Panc1 (cell line): ENCODE measurements at places on chromosomes 16 and 17. TPM values are rescaled to one million over a fixed set of nuclear protein-coding genes. Genes with fewer than 3 reads are reported as not detected.

TSEN54 gene
- total RNA-seq: 78.7 TPM

KRT24 gene
- not detected for total RNA-seq

ABCC11 gene
- total RNA-seq: not detected

OR3A3 gene
- not detected for total RNA-seq

- no peaks in the 10 kb centered on the region for H3K27me3 ChIP-seq
- no peak for DNase-seq
- no peak overlapping the region for H3K27ac ChIP-seq
Measured at GRCh38 chr16:50303605-50304466, 37.5 kb downstream of the ADCY7 start.

DNA sequence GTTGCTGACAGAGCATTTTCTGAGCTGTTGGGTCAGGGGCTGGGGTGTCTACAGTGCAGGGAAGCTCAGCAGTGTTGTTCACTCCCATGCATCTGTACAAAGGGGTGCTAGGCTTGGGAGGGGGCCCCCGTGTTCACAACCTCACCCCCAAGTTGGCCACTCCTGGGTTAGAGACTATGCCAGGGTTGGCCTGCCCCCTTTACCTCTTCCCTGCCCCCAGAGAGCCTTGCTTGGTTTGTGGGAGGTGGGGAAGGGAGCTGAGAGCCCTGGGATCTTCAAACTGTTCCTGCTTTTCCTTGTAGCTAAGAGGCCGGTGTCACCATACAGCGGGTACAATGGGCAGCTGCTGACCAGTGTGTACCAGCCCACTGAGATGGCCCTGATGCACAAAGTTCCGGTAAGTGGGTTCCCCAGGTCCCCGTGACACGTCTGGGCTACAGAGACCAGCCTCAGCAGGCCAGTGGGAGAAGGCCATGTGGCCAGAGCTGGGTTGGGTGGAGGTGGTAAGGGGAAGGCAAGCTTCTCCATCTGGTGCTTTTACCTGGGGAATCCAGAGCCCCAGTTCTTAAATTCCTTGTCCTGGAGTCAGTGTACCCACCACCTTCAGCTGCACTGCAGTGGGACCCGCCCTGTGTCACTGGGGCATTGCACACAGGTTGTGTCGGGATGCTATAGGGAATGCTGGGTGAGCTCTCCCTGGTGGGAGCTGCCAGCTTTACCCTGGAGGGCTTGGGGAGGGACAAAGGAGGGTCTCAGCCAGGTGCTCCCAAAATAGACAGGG is 11.8 kb downstream of the GPRC5C start:
- H3K36me3 ChIP-seq: no peaks in the 10 kb centered on the region
- H3K27me3 ChIP-seq: no peaks in the 10 kb centered on the region
- no peak for DNase-seq
- H3K4me3 ChIP-seq: no peak overlapping the region
- H3K27ac ChIP-seq: no peak overlapping the region

DNA sequence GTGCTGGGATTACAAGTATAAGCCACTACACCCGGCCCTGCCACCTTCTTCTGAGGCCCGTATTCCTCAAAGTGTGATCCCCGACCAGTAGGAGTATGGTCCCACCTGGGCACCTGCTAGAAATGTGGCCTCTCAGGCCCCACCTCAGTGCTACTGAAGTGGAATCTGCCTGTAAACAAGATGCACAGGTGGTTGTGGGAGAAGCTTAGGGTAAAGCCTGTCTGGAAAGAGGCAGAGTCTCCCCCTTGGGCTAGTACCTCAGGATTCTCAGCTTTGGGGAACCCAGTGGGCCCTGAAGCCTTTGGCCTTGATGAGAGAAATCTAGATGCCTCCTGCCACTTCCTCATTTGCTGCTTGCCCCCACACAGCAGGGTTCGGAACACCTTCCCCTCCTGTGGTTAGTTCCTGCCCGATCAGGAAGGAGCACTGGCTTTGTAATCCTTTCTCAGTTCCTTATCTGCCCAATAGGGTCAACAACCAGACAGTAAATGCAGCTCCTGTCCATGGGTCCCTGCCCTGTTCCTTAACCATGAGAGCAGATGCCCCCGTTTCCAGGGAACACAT is 25.2 kb downstream of the TK2 start:
- DNase-seq: no peak
- H3K4me1 ChIP-seq: peaks cover 9% of the 10 kb centered on the region
- no peaks in the 10 kb centered on the region for H3K27me3 ChIP-seq
- no peak overlapping the region for H3K27ac ChIP-seq
- H3K36me3 ChIP-seq: no peaks in the 10 kb centered on the region

- no peaks in the 10 kb centered on the region for H3K36me3 ChIP-seq
- H3K4me3 ChIP-seq: no peak overlapping the region
- H3K4me1 ChIP-seq: no peaks in the 10 kb centered on the region
Measured at GRCh38 chr16:6018848-6019489, 921.4 kb upstream of the EEF2KMT start.

GABARAPL2 gene
- 56.2 TPM for total RNA-seq

DNA sequence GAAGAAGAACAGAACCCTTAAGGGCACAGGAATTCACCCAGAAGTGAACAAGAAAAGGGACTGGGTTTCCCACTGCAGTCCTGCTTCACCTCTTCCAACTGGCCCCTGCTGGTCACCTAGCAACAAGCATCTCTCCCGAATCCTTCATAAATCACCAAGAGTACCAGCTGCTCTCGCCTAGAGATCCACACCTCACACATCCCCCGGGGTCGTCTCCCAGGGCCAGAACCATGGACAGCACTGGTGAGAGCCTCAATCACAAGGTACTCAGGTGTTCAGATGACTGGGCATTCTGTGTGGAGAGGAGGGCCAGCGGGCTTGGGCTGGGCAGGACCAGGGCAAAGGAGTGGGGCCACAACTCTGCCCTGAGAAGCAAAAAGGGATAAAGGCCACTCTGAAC is 65.9 kb downstream of the CCT6B start:
- no peak for DNase-seq
- H3K4me3 ChIP-seq: no peak overlapping the region
- H3K4me1 ChIP-seq: no peaks in the 10 kb centered on the region
- peaks cover 11% of the 10 kb centered on the region for H3K27me3 ChIP-seq
- no peak overlapping the region for H3K27ac ChIP-seq

NAGS gene
- 2.7 TPM for total RNA-seq

DNA sequence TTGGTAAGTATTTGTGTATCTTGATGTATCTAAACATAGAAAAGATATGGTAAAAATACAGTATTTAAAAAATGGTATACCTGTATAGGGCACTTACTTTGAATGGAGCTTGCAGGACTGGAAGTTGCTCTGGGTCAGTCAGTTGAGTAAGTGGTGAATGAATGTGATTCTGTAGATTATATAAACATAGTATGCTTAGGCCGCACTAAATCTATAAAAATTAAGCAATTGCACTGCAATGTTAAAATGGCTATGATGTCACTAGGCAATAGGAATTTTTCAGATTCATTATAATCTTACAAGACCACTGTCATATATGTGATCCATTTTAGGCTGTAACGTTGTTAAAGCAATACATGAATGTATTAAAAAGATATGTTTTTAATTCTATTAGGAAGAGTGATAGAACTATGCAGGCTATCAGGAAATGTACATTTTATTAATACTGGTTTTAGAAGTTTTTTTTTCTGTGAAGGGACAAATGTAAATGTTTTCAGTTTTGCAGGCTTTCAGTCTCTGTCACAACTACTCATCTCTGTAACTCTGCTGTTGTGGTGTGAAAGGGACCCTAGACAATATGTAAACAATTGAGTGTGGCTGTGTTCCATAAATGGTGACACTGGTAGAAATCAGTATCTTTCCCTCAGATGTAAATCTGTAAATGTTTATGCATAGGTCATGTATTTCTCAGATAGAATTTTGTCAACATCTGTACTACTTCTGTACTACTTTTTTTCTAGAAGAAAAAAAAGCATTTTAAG is 10.5 kb downstream of the CBFB start:
- no peak overlapping the region for H3K27ac ChIP-seq
- no peaks in the 10 kb centered on the region for H3K27me3 ChIP-seq
- peaks cover 5% of the 10 kb centered on the region for H3K36me3 ChIP-seq
- no peak overlapping the region for H3K4me3 ChIP-seq
- no peak for DNase-seq

GRCh38 chr17:69047368-69048263 is 13.1 kb downstream of the ABCA9 start:
- no peaks in the 10 kb centered on the region for H3K36me3 ChIP-seq
- no peaks in the 10 kb centered on the region for H3K27me3 ChIP-seq
- H3K4me3 ChIP-seq: no peak overlapping the region

DNA sequence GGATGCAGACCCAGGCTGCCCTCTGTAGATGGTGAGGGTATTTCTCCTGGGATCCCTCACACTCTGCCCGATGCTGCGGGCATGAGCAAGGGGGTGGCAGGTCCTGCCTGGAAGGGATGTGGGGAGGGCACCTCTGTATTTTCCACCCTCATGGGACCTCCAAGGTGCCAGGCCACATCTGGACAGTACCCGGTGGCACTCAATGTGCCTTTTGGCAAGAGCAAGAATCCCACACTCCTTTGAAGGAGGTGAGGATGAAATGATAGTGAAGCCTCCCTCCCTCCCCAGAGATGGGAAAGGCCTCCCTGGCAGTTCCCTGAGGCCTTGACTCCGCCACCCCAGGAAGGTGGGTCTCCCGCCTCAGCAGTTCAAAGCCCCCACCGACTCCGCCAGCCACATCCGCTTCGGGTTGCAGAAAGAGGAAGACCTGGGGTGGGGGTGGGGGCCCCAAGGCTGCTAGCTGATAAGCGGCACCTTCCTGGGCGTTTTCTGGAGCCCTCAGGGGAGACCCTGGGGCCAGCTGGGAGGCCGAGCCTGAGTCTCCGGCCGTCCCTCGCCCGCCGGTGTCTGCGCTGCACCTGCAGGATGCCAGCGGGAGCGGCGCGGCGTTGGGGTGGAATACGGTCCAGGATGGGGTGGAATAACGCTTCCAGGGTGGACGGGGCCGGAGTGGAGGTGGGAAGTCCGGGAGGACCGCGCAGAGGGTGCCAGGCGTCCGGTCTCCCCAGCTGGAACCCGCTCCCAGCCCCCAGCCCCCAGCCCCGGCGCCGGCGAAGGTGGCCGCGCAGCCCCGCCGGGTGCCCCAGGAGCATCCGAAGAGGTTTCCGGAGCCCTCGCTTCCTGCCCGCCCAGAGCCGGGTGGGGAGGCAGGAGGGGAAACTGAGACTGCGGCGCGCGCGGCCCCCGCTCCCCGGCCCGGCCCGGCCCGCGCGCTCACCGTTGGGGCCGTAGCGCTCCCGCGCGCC is 718 bp downstream of the ATP2A3 start:
- H3K27me3 ChIP-seq: no peaks in the 10 kb centered on the region
- peak overlapping the region; percentile 35 for H3K4me3 ChIP-seq
- no peak overlapping the region for H3K27ac ChIP-seq
- no peaks in the 10 kb centered on the region for H3K36me3 ChIP-seq
- H3K4me1 ChIP-seq: peaks cover 14% of the 10 kb centered on the region

ACLY gene
- 225 TPM for total RNA-seq

CTU2 gene
- 24.8 TPM for total RNA-seq

ITGB3 gene
- total RNA-seq: 17.6 TPM

RASD1 gene
- total RNA-seq: 1.7 TPM

- no peaks in the 10 kb centered on the region for H3K4me1 ChIP-seq
- peaks cover 5% of the 10 kb centered on the region for H3K27me3 ChIP-seq
- H3K36me3 ChIP-seq: no peaks in the 10 kb centered on the region
- DNase-seq: no peak
- H3K4me3 ChIP-seq: no peak overlapping the region
Measured at GRCh38 chr16:17302620-17303019, 168.1 kb downstream of the XYLT1 start.

KRT31 gene
- not detected for total RNA-seq

BCL6B gene
- total RNA-seq: 0.18 TPM

DNA sequence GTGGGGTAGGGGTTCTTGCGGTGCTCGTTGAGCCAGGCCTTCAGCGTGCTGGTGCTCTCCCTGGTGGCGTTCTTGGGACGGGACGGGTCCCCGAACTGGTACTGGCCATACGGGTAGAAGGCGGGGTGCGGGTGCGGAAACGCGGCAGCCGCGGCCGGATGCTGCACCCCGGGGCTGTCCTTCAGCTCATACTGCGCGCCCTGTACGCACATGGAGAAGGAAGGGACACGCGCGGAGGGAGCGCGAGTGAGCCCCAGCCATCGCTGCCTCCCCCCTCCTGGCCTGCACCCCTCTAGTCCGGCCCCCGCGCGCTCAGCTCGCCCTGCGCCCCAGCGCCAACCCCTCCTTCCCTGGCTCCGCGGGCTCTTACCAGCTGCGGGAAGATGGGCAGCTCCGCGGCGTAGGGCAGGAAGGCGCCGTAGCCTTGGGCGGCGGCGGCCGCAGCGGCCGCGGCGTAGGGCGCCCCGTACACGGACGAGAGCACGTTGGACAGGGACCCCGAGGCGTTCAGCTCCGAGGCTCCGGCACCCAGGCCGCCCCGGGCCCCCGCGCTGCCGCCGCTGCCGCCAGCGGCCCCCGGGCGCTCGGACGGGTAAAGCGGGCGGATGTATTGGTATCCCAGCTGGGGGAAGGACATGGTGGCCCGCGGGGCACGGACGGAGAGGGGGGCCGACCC is 1.0 kb downstream of the IRX3 start:
- H3K4me3 ChIP-seq: peak overlapping the region; percentile 64
- H3K27ac ChIP-seq: no peak overlapping the region
- no peaks in the 10 kb centered on the region for H3K36me3 ChIP-seq

ABCA10 gene
- total RNA-seq: 0.90 TPM

CYTH1 gene
- 46.7 TPM for total RNA-seq

DNA sequence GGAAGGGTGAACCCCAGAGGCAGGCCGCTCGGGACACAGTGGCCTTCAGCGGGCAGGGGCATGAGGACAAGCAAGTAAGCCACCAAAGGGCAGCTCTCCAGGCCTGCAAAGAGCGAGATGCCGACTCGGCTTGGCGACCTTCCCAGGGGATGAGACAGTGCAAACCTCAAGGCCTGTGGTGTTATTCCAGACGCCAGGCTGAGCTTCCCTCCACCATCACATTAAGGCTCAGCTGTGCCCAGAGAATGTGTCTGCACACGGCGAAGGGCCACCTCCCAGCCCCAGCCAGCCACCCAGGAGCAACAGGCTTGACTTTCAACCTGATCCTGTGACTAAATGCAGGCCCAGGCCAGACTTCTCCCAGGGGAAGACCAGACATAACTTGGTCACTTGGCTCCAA is 251.4 kb downstream of the SOX9 start:
- no peaks in the 10 kb centered on the region for H3K36me3 ChIP-seq
- no peak overlapping the region for H3K27ac ChIP-seq
- no peaks in the 10 kb centered on the region for H3K27me3 ChIP-seq
- no peak overlapping the region for H3K4me3 ChIP-seq

- H3K4me3 ChIP-seq: no peak overlapping the region
- no peak for DNase-seq
- no peaks in the 10 kb centered on the region for H3K4me1 ChIP-seq
Measured at GRCh38 chr16:87321336-87322107, 4.3 kb upstream of the C16orf95 start.

GRCh38 chr17:80153004-80153403 is 6.1 kb upstream of the EIF4A3 start:
- no peaks in the 10 kb centered on the region for H3K36me3 ChIP-seq
- H3K4me1 ChIP-seq: no peaks in the 10 kb centered on the region
- H3K27me3 ChIP-seq: no peaks in the 10 kb centered on the region
- no peak overlapping the region for H3K27ac ChIP-seq
- no peak overlapping the region for H3K4me3 ChIP-seq
- no peak for DNase-seq

DNA sequence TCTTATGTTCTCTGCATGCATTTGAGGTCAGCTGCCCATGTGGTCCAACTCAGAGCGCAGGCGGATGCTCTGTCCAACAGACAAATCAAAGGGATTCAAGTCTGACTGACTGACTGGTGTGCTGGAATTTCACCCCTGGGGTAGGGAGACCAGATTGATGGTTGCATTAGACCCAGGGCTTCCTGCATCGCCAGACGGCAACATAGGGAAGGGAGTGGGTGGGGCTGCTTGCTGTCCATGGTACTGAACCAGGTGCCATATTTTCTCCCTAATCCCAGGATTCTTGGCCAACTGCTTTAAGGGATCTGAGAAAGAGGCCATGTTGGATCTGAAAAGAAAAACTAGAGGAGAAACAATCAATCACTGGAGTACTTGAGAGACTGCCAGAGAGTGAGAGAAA is 332.0 kb downstream of the XYLT1 start:
- peaks cover 3% of the 10 kb centered on the region; the same call in 1 of the 2 replicates for H3K27me3 ChIP-seq
- no peak for DNase-seq
- no peak overlapping the region for H3K27ac ChIP-seq
- H3K4me3 ChIP-seq: no peak overlapping the region
- H3K4me1 ChIP-seq: no peaks in the 10 kb centered on the region
